ENCODE measurements at places on chromosomes 4 and X.

DNA sequence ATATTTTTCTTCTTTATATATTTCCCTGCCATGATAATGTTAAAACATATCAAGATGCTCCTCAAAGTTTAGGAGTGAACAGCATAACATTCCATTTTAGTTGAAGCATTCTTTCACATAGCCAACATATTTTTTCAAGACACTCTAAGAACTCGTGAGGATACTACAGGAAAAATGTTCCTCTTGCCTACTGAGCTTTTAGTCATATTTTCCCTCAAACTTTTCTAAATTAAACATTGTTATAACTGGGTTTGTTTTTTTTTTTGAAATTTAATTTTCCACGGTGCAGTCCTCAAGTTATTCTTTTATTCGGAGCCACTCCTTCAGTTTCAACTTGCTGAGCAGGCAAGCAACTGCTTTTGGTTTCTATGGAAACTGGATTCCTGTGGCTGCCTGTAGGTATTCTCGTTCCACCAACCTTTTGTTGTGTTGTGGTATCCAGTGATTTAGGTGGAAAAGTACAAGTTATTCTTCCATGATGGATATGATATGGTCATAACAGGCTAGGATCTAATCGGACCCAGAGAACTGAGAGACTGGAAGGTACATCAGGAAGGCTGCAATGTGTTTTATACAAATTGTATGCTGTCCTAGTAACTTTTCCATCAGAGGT lies 248.0 kb downstream of the TRIML1 start:
- no peak for DNase-seq

- no peak for DNase-seq
These were observed 324.2 kb downstream of the PCDH19 start for GRCh38 chrX:100085846-100086245.

GRCh38 chr4:1985780-1986577 lies 22.8 kb downstream of the NELFA start:
- no peak for DNase-seq

GRCh38 chr4:54390670-54391069 lies 161.6 kb downstream of the PDGFRA start:
- DNase-seq: no peak

- DNase-seq: no peak
These were observed 17.2 kb upstream of the ARSJ start for GRCh38 chr4:113996599-113997177.

- DNase-seq: no peak
These were observed 172.7 kb upstream of the FRG1 start for GRCh38 chr4:189767941-189768340.

All from stimulated activated CD4-positive, alpha-beta T cell treated with anti-CD3 and anti-CD28 coated beads, Interleukin-15, amount 100 ng/mL, for 48 hours (primary cell).